ENCODE measurements at places on chromosomes 1 and 21. TPM values are rescaled to one million over a fixed set of nuclear protein-coding genes. Genes with fewer than 3 reads are reported as not detected.
A peak's percentile ranks its signal among the peaks of the same experiment; 100 is the strongest.

The ATAD3C gene
- 0.28 TPM for total RNA-seq

DNA sequence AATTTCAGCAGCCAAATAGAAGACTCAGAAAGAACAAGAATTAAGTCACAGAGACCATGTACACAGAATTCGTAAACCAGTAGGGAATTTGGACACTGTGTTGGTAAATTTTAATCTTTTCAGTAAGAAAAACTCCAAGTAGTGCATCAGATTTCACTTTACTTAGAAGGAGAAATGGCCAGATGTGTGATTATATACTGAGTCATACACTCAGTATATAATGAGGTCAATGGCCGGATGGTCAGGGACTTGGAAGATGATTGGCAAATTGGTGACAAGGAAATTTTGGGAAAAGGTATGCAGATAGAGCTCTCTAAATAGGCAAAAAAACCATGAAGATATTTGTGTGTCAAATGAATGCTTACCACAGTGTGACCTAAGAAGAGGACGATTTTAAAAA, 399.8 kb upstream of the LRRC7 start:
- no peak for DNase-seq

- no peak for DNase-seq
Observed at GRCh38 chr1:38027201-38028104, 14.9 kb downstream of the UTP11 start.

- DNase-seq = no peak
Observed at GRCh38 chr21:41861255-41861654, 17.9 kb downstream of the PRDM15 start.

DNA sequence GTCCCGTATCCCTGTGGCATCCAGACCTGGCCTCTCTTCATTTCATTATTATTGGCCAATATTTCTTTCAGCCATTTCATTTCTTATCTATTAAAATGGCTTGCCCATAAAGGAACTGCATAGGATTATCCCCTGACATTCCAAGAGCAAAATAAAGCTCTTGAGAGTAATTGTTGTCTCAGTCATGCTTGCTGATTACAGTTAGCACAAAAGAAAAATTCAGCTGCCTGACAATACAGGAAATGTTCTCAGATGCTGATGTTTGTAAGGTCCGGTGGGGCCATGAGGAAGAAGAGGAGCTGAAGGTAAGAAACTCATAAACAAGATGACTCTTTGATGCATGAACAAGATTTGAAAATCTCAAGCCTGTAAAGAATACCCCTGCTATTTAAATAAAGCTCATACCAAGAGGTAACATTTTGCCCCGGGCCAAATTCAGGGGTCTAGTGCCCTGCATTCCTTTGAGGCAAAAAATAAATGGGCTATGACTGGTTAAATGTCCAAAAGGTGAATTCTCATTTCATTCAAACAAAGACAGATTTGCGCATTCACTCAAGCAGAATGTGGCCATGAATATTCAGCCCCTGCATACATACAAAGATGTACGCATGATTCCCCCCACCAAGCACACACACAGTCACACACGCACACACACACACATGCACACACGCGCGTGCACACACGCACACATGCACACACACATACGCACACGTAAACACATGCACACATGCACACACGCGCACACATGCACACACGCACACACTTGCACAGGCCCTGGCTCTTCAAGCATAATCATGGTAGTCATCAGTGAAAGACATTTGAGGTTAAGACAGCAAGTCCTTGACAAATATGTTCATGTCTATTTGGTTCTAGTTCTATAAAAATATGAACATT, 44.8 kb downstream of the KCNJ15 start:
- DNase-seq = no peak

The RHBDL2 gene
- total RNA-seq = not detected

DNA sequence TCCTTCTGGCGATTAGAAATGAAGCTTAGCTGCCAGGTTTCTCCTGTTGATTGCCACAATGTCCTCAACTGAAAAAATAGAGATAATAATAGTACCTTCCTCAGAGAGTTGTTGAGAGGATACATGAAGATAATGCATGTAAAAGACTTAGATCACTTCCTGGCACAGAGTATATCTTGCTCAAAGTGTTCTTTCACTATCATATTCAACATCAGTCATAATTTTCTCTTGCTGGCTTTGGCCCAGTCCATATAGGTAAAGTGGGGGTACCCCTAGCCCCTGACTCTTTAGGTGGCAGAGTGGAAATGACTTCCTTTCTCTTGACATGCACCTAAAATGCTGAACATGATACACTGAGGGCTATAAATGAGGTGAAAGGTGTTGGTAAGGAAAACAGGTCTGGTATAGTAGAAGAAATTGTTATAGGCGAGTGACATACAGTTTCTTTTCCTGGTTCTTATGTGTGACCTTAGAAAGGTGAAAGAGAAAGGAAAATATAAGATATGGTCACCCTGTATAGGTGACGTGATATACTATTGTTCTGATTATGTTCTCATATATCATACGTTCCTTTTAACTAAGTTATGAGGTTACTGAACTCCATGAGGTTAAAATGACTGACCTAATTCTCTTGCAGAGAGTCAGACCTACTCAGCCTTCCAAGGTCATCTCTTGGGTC, 209.9 kb upstream of the DEPDC1 start:
- DNase-seq = no peak

The RORC gene
- not detected for total RNA-seq

DNA sequence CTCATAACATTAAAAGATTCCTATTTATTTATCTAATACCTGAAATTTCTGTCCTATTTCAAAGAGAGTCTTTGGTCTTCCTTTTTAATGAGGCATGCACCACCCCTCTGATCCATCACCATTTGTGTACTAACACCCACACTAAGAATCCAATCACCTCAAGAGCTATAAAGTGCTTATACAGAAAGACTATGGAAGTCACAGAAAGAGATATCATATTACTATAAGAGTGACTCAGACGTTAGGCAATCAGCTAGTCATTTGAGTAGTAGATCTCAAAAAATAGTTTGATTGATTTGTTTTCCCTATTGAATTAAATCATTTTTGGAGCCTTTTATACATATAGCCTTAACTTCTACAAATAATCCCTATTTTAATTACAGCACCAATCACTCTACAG, 46.1 kb downstream of the NME7 start:
- DNase-seq = no peak

The TAS1R1 gene
- 0.25 TPM for total RNA-seq

DNA sequence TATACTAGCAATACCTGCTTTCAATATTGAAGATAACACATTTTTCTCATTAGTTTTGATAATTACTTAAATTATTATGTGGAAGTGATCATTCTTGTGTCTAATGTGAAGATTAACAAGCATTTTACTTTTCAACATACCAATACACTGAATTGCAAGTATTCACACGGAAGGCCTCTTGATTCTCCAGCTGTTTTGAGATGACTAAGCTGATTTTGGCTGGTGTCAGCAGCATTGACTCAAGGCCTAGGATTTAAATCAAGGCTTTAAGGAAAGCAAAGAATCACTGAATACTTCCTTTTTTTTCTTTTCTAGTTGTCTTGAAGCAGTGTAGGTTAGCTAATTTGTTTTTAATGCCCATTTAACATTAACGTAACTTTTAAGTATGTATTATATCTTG, 373.7 kb downstream of the SRGAP2C start:
- DNase-seq = no peak

DNA sequence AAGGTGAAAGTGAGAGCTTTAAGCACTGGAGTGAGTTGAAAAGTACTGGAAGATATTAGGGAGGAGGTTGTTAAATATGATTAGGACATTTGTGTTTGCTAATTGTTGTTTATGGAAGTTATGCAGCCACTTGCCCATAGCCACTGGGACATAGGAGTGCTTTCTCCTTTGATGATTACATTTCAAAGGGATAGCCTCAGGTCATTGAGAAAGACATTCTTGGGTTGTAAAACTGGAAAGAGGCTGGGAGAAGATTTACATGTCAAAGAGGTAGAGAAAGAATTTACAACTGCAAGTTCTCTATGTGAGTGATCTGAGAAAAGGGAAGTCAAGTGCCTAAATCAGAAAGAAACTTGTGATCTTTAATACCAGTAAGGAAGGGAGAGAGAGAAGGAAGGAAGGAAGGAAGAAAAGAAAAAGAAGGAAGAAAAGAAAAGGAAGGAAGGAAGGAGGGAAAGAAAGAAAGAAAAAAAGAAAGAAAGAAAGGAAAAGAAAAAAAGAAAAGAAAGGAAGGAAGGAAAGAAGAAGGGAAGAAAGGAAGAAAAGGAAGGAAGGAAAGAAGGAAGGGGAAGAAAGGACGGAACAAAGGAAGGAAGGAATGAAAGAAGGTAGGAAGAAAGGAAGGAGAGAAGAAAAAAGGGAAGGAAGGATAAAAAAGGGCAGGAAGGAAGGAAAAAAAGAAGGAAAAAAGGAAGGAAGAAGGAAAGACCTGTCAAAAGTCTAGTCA, 284.6 kb upstream of the DPYD start:
- DNase-seq = no peak

The CCDC185 gene
- total RNA-seq = not detected

The GRIK1 gene
- total RNA-seq = not detected

- DNase-seq = no peak
Observed at GRCh38 chr1:145983206-145983675, 13.1 kb downstream of the TXNIP start.

DNA sequence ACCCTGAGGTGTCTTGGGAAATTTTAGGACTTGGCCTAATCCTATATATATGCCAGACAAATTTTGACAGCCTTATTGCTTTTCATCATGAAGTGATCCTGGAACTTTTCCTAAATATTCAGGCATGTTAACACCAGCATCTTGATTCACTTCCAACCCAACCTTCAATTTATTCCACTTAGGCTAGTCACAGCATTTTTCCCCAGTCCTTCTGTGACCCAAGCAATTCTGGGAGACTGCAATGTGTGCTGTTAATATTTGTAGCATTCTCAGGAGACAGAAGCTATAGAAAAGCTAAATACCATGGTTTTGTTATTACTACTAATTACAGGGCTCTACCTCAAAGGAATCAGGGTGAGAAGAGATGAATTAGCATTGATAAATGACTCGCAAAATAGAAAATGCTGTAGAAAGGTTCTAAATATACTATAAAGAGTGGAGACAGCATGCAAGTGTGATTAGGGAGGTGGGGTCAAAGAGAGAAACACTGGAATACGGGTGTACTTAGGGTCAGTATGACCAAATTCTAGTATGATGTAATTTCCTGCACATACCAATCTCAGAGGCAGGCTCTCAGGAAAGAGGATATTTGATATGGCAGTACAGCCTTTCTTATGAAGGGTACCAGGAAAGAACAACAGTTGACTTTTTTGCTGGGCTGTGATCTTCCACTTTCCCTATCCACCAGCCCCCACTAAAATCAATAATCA, 29.1 kb downstream of the PRRX1 start:
- DNase-seq = no peak

GRCh38 chr1:109201123-109201703, 12.5 kb upstream of the SARS1 start:
- DNase-seq = peak; percentile 90

GRCh38 chr1:108121358-108122143, 78.6 kb downstream of the SLC25A24 start:
- peak; percentile 91 for DNase-seq

GRCh38 chr1:218823291-218823900, 350.3 kb upstream of the LYPLAL1 start:
- DNase-seq = no peak

The GOLPH3L gene
- 45.1 TPM for total RNA-seq

The C1orf141 gene
- total RNA-seq = not detected

DNA sequence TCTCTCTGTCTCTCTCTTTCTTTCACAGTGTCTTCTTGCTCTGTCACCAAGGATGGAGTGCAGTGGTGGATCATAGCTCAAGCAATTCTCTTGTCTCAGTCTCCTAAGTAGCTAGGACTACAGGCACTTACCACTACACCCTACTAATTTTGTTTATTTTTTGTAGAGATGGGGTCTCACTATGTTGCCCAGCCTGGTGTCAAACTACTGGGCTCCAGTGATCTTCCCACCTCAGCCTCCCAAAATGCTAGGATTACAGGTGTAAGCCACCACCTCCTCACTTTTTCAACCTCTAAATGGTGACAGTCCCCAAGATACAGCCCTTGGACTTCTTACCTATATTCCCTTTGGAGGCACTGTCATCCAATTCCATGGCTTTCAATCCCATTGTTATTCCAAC, 50.5 kb upstream of the PUM1 start:
- DNase-seq = no peak

DNA sequence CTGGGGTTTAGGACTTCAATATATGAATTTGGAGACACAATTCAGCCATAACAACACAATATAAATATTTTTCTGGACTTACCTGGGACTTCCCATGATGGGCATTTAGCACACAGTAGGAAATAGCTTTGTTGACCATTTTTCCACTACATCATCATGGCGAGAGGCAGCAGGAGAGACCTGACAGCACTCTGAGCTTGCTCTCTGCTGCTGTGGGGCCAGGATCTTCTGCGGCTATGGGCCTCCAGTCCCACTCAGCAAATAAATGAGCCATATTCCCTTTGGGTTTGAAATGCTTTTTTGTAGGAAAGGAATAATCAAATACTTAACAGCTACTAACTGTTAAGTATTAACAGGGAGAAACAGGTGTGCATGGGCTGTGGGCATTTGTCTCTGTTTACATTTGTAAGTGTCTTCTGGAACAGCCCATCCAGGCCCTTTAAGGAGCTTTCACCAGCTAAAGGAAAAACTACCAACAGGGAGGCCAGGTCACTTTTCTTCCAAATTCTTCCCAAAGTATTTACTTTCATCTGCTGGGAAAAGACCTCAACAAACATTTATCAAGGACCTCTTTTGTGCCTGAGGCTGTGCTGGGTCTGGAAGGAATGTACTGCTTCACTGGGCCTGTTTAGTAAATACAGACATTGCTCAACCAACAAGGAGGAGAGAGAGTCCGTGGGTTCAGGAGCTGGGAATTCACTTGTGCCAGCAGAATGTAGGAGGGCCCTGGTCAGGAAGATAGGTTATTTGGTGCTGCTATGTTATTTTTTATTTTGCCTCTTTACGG, 133.2 kb downstream of the LRIG2 start:
- no peak for DNase-seq

DNA sequence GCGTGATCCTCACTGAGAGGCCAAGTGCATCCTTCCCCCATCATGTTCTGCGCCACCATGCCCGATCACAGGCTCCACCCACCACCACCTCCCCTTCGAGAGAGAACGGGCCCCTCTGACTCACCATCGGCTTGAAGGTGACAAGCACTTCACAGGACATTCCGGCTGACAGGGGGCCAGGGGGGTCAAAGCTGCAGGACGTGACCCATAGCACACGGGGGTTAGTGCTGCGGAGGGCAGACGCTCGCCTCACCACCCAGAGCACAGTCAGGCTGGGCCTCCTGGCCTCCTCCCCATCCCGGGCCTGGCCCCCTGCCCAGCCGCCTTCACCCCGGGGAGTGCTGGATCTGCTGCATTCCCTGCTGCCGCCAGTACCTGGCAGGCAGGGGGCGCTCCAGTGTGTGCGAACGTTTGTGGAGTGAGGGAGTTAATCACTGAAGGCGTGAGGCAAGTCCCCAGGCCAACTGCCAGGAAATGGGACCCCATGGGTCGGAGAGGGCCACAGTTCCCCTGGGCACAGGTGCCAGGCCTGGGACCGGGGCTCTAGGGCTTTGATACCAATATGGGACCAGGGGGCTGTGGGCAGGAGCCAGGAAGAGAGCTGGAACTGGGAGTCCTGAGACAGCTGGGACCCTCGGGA, 40.9 kb upstream of the TMEM52 start:
- DNase-seq = peak; percentile 98

- DNase-seq = no peak
Observed at GRCh38 chr1:76659171-76659940, 207.9 kb upstream of the ST6GALNAC5 start.

GRCh38 chr1:158969166-158969565, 37.8 kb downstream of the PYHIN1 start:
- DNase-seq = no peak

The CENPS gene
- 11.0 TPM for total RNA-seq

The MAGOH gene
- total RNA-seq = 68.2 TPM

The SPATA1 gene
- 2.7 TPM for total RNA-seq
